ENCODE measurements at places on chromosomes 4 and X.
A peak's percentile ranks its signal among the peaks of the same experiment; 100 is the strongest.

- DNase-seq: no peak
Observed at GRCh38 chr4:51836549-51836948, 6.4 kb upstream of the DCUN1D4 start.

- no peak for DNase-seq
Observed at GRCh38 chrX:104324461-104325212, 69.9 kb upstream of the ESX1 start.

GRCh38 chrX:15242899-15243555 is 26.9 kb downstream of the ASB9 start:
- DNase-seq: peak; percentile 36

- no peak for DNase-seq
Observed at GRCh38 chr4:182252220-182252619, 9.0 kb downstream of the TENM3 start.

DNA sequence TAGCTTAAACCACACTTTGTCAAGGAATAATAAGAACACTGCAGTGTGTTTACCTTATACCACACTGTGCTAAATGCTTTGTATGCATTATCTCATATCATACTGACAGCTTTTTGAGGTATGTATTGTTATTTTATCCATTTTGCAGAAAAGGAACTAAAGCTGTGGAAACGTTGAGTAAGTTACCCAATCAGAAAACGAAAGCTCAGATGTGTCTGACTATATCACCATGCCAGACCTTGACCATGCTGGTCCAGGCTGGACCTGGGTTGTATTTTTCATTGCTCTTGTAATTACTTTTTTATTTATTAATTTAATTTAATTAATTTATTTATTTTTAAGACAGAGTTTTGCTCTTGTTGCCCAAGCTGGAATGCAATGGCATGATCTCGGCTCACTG is 2.1 kb downstream of the HSD17B11 start:
- DNase-seq: no peak

Measured in activated naive CD8-positive, alpha-beta T cell treated with anti-CD3 and anti-CD28 coated beads, Interleukin-2, amount 50 U/mL, for 24 hours (primary cell).